Stimulated activated CD4-positive, alpha-beta T cell treated with anti-CD3 and anti-CD28 coated beads, Interleukin-4, amount 100 ng/mL, for 48 hours (primary cell): ENCODE measurements at places on chromosomes 7 and 10.
A peak's percentile ranks its signal among the peaks of the same experiment; 100 is the strongest.

DNA sequence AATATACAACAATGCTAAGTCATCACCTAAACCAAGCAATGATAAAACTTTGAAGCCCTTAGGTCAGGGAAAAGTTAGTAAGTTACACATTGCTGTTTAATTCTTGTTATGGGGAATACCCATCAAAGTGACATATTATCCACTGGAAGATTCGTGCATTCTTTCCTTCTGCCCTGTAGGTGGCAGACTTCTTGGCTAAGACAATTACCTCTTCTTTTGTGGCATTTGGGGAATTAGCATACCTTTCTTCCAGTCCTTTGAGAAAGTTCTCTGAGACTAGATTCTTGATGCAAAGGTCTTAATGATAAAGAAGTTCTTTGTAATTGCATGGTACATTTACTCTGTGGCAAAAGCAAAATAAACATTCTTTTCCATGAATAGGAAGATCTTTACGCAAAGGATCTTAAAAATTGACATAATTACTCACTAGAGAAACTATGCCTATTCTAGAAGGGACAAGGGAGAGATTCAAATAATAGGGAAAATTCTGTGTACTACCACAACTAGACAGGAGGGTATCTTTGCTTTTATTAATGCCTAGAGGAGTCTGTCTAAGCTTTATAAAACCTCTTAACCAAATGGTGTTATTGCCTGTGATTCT, 395.9 kb downstream of the GRM8 start:
- no peak for DNase-seq

GRCh38 chr10:126667568-126667967, 2.9 kb downstream of the C10orf90 start:
- no peak for DNase-seq

GRCh38 chr7:494906-495305, 24.7 kb downstream of the PDGFA start:
- DNase-seq, result no peak

GRCh38 chr7:30474893-30475292, 3.7 kb downstream of the NOD1 start:
- DNase-seq, result no peak

DNA sequence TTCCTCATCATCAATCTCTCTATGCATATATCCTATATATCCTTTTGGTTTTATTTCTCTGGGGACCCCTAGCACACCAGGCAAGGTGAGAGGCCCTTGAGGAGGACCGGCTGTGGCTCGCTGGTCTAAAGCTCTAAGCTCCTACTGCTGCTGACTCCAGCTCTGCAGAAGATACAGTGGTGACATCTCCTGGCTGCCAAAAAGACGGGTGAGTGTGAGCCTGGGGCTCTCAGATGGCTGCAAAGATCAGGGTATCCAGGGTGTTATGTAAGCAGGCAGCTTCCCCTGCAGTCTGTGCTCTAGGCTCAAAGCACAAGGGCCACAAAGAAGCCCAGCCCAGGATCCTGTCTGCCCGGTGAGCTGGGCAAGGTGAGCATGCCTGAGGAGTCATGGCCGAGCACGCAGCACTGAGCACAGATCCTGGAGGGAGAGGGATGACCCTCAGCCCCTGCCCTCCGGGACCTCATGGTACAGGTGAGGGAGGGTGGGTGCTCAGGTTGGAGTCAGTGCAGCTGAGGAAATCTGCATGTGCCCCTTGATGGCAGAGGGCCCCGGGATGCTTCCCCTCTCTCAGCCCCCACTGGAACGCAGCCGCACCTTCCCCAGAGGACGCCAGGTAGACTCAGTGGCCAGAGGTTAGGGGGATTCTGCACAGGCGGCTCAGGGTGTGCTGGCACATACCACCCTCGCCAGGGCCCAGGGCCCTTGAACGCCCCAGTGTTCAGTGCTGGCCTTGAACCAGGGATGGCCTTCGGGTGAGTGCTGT, 95.4 kb upstream of the INSIG1 start:
- no peak for DNase-seq

DNA sequence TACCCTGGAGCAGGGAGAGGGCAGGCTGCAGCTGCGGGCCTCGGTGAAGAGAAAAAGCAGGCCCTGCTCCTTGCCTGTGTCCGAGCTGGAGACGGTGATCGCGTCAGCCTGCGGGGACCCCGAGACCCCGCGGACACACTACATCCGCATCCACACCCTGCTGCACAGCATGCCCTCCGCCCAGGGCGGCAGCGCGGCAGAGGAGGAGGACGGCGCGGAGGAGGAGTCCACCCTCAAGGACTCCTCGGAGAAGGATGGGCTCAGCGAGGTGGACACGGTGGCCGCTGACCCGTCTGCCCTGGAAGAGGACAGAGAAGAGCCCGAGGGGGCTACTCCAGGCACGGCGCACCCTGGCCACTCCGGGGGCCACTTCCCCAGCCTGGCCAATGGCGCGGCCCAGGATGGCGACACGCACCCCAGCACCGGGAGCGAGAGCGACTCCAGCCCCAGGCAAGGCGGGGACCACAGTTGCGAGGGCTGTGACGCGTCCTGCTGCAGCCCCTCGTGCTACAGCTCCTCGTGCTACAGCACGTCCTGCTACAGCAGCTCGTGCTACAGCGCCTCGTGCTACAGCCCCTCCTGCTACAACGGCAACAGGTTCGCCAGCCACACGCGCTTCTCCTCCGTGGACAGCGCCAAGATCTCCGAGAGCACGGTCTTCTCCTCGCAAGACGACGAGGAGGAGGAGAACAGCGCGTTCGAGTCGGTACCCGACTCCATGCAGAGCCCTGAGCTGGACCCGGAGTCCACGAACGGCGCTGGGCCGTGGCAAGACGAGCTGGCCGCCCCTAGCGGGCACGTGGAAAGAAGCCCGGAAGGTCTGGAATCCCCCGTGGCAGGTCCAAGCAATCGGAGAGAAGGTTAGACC, 138.0 kb upstream of the STK17A start:
- DNase-seq, result no peak

DNA sequence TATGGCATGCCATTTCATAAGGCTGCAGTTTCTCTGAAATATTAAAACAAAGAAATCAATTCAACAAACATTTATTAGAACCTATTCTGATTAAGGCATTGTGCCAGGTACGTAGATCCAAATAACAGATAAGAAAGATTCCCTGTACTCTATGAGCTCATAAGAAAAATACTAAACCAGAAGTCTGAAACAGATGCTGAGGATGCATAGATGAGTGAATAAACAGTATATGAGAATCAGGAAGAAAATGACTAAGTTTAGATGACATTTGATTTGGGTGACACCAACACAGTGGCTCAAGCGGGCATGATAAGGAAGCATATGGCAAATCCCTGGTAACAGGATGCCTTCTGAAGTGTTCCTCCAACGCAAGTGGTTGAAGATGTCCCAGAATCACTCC, 477.2 kb downstream of the PARD3 start:
- DNase-seq, result no peak

- no peak for DNase-seq
Measured at GRCh38 chr10:95877881-95878280, 29.9 kb upstream of the CC2D2B start.

- DNase-seq, result no peak
Measured at GRCh38 chr10:1210667-1211066, 154.5 kb downstream of the WDR37 start.

GRCh38 chr7:137513091-137513490, 169.6 kb upstream of the PTN start:
- no peak for DNase-seq

- no peak for DNase-seq
Measured at GRCh38 chr7:142030294-142030693, 34.6 kb downstream of the MGAM start.

- DNase-seq, result peak; percentile 80
Measured at GRCh38 chr10:17228091-17229015, at the start of gene VIM. Gene VIM, plus strand, starts transcription at chr10:17228241. Its CDS starts 1,182 bp downstream, at chr10:17229423.

- DNase-seq, result no peak
Measured at GRCh38 chr7:131444683-131445082, 111.7 kb downstream of the PODXL start.

DNA sequence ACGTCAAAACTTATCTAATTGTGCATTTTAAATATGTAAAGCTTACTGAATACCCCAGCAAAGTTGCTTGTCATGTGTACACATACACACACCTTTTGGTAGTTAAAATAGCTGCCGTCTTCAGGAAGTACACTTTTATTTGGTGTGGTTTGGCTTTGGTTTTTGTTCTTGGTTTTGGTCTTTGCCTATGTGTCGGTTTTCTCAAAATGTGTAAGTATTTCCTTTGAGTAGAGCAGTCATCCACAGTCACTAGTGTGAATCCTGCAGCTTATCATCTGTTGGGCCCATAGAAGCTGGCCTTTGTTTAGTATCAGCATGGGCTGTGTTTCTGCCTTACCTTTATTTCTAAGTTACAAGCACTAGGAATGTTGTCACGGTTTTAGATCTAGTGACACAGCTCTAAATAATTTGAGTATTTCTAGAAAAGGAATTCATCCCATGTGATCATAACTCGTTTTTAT, 35.3 kb downstream of the NET1 start:
- DNase-seq, result no peak

DNA sequence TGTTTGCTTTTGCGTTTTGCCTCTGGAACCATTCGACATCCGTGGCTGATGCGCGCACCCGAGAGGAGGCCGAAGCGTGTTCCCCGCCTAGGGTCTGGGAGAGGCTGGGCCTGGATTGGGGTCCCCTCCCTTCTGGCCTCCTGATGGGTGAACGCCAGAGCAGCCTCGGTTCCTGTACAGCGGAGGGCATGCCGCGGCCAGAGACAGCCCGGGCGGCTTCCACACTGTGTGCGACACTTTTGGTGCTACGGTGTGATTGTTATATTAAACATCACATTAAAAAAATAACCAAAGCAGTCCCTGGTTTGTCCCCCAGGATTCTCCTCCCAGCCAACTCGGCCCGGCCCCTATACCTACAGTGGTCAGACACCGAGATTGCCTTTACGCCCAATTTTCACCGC, 3.7 kb upstream of the HOXA7 start:
- no peak for DNase-seq

- no peak for DNase-seq
Measured at GRCh38 chr7:98348726-98349474, 52.0 kb downstream of the BAIAP2L1 start.

GRCh38 chr10:117053482-117053881, 48.5 kb upstream of the SHTN1 start:
- DNase-seq, result no peak

DNA sequence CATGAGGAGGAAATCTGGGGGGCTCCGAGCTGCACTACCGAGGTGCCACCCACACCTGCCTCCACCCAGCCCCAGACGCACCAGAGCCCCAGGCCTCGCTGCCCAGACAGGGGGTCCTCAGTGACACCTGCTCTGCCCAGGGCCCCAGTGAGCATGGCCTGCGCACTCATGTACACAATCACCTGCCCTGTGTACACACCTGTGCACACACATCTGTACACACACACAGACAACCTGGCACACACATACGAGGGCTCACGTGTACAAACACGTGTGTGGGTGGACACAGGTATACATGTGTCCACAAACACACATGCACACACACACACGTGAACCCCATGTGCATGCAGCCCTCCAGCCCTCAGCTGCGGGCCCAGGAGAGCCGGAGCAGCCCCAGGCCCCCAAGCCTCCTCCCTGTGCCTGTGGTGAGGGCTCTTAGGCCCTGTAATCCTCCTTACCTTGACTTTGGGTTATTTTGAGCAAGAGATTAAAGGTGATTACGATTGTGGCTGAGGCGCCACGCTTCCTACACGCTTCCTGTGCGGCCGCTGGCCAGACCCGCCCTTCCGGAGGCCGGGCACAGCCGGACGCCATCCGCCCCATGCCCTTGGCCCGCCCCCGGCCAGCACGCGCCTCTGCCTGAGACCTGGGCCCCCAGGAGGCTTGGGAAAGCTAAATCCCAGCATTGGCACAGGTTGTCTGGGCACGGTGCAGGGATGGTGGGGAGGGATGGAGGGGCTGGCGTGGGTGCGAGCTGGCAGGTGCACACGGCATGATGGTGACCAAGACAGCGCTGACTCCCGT, 71.9 kb downstream of the ELFN1 start:
- DNase-seq, result no peak

DNA sequence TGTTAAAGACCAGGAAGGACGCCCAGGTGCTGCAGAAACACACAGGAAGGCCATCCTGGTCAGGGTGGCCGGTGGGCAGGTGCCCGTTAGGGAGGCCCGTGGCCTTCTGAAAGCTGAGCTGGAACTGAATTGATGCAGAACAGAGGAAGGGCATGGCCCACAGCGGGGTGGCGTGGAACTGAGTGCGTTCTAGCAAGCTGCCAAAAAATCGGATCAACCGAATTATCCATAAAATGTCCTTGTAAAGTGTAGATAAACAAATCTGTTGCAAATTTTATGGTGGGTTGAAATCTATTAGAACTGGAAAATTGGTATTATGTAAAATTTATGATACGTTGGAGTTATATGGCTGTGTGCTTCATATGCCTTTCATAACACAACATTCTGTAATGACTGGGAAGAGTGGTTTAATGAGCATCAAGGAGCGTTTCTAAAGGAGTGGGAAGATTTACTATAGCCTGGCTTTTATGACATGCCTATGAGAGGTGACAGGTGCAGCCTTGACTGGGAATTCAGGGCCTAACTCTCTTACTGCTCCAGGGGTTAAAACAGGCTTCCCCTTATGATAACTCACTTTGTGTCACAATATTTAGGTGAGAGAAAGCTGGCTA, 108.1 kb downstream of the GPR26 start:
- no peak for DNase-seq

GRCh38 chr10:5900247-5900646, 10.2 kb downstream of the FBH1 start:
- no peak for DNase-seq

DNA sequence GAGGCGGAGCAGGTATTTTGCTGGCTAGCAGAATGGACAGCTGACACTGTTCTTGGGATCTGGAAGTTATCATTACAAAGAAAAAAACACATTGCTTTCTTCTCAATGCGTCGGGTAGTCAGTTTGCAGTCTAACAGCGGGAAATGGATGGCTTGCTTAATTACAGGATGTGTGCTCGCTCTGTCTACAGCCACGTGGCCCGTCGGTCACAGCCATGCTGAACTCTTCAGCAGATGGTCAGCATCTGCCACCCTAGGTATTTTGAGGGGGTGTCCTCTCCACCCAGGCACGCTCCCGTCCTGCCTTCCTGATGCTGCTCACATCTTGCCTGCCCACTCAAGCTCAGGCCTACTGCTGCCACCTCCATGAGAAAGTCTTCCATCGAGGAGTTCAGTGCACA, 20.4 kb upstream of the INMT start:
- DNase-seq, result no peak

DNA sequence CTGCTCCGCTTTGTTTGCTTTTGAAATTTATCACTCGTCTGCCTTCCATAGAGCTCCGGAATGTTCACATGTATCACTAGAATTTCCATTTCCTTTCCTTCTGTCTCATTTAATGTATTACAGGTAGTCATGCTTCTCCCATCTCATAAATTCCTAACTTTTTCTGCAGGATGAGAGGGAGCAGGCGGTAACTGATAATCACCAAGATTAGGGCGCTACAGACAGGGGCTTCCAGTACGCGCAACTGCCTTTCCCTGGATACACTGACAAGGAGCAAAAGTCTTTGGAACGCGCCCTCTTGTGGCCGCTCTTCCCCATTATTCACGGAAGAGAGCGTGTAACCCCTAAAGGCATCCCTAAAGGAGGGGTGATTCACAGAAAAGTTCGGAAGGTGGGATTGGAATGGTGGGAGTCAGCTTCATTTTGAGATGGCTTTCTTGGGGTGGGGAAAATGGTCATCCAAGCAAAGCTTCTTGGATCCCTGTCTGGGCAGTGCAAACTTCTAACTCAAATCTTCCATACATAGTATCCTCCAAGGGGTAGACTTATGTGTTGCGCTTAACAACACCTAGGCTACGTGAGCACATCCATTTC, 6.5 kb downstream of the INHBA start:
- DNase-seq, result no peak

- DNase-seq, result no peak
Measured at GRCh38 chr7:107446531-107446930, 23.3 kb upstream of the GPR22 start.

- DNase-seq, result no peak
Measured at GRCh38 chr7:18123508-18124239, 96.0 kb upstream of the PRPS1L1 start.

GRCh38 chr7:7263297-7264230, 81.2 kb downstream of the C1GALT1 start:
- no peak for DNase-seq
